Stimulated activated CD8-positive, alpha-beta memory T cell treated with anti-CD3 and anti-CD28 coated beads, Interleukin-7, amount 100 ng/mL, for 1 hour (primary cell): ENCODE measurements at places on chromosomes 1 and 21.

- no peak for DNase-seq
Measured at GRCh38 chr1:212467843-212468482, 35.2 kb downstream of the NENF start.

GRCh38 chr1:15489052-15489736, 13.3 kb downstream of the CELA2B start:
- DNase-seq: no peak

DNA sequence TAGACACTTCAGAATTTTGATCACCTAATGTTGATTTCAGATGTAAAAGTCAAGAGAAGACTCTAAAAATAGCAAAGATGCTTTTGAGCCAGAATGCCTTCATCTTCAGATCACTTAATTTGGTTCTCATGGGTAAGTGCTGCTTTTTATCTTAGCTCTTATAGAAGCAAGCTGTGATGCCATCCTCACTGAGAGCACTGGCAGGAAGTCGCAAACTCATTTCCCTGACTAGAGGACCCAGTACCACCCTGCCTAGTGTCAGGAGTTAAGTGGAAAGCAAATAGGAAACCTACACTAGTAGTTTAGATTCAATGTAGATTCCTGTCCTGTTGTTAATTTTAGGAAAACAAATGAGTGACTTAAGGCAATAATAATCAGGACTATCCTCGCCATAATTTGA, 12.1 kb downstream of the IFNAR2 start:
- no peak for DNase-seq

- no peak for DNase-seq
Measured at GRCh38 chr1:57788313-57788712, 364.5 kb upstream of the DAB1 start.

- no peak for DNase-seq
Measured at GRCh38 chr1:221743416-221744208, 1.7 kb upstream of the DUSP10 start.
